Fibroblast of pulmonary artery (primary cell): ENCODE measurements at places on chromosomes 16 and 17.

DNA sequence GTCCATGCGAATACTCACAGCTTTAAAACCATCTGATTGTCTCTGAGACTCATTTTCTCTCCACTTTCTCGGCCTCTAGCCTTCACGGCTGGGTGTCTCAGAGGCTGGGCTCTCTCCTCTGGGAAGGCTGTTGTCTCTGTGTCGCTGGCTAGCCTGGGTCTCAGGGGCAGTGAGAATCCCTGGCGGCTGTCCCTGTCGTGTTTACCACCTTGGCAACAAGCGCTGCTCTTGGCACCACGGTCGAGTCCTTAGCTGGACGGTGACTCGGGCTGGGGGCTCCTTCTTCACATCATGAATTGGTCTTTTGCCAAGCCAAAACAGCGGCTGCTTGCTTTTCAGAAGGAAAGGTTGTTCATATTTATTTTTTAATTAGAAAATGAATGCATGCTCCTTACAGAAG lies 81.1 kb downstream of the MSI2 start:
- DNase-seq: no peak

DNA sequence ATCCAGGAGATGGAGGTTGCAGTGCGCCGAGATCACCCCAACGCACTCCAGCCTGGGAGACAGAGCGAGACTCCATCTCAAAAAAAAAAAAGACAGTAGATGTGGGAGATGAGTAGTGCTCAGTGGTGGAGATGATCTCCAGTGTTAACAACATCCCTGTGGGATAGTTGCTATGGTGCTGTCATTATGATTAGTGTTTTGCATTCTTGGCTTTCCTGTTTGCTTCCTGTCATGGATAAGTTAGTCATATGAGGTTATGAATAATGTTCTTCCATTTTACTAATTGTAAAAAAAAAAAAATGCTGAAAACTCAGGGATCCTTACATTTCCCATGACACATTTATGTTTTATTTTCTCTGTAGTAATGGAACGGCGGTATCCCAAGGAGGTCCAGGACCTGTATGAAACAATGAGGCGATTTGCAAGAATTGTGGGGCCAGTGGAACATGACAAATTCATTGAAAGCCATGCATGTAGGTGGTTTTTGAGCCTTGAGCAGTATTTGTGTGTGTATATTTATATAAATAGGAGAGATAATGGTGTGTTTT lies 24.5 kb upstream of the DUSP14 start:
- peak; percentile 84 for DNase-seq

GRCh38 chr16:50509521-50510341 lies 38.5 kb upstream of the NKD1 start:
- peak; percentile 21 for DNase-seq

GRCh38 chr17:48905987-48906515 lies 2.2 kb upstream of the UBE2Z start:
- DNase-seq: no peak

DNA sequence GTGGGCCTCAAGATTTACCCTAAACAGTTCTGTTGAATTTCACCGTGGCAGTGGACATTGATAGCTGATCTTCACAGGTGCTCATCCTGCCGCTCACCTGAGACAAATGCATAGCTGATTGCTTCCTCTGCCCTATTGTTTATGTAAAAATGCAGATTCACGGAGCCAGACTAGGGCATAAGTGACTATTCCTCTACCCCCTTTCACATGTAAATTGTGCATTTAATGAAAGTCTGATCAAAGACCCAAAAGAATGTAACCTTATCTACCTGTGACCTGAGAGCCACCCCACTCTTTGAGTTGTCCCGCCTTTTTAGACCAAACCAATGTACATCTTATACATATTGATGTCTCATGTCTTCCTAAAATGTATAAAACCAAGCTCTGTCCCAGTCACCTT lies 312.4 kb upstream of the CDH5 start:
- no peak for DNase-seq

- DNase-seq: no peak
These were observed 1.8 kb upstream of the SLC4A1 start for GRCh38 chr17:44269535-44270240.

DNA sequence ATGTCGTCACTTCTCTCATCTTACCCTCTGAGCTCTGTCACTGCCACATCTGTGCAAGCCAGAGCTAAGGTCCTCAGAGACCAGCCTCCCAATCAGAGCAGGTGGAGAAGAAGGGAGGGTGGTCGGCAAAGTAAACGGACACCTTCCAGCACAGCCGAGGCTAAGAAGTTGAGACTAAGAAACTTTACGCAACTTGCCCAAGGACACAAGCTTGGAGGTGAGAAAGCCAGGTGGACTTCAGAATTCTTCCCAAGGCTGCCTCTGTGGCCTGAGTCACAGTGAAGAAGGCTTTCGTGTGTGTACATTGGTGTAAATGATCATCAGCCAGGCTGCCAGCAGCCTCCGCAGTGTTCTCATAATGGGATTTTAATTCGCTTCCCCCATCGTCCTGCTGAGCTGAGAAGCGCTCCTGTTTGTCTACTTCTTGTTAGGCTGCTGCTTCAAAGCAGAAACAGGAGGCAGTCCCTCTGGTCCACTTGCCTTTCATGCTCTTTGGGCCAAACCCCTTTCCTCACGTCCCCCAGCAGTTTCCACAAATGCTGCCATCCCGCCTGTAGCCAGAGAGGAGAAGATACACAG lies 125.0 kb upstream of the RPL38 start:
- no peak for DNase-seq

DNA sequence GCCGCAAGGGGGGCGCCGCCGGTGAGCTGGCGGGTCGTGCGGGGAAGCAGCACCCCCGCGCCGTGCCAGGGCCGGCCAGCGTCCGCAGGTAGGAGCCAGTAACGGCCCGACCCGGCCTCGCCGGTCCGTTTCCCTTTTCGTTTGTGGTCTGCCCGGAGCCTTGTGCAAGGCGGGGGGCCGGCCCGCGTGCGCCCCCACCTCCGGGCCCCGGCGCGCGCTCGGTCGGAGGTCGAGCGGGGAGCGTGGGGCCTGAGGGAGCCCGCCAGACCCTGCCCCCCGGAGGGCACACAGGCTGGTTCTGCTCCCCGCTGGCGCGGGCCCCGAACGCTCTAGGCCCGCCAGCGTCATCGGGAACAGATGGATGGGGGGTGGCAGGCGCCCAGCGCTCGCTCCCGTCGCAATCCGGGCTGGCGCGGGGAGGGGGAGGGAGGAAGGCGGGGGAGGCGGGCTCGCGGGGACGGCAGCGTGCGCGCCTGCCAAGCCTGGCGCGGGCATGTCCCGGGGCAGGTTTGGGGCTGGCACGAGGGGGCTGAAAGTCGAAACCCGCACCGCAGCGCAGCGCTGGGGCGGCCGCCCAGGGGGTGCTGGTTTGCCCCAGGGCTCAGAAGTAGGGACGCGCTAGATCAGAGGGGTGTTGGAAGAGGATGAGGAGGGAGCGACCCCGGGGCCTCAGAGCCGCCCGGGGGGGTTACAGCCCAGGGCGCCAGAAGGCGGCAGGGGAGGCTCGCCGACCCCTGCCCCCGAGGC lies 1.5 kb upstream of the GSE1 start:
- peak; percentile 69 for DNase-seq

DNA sequence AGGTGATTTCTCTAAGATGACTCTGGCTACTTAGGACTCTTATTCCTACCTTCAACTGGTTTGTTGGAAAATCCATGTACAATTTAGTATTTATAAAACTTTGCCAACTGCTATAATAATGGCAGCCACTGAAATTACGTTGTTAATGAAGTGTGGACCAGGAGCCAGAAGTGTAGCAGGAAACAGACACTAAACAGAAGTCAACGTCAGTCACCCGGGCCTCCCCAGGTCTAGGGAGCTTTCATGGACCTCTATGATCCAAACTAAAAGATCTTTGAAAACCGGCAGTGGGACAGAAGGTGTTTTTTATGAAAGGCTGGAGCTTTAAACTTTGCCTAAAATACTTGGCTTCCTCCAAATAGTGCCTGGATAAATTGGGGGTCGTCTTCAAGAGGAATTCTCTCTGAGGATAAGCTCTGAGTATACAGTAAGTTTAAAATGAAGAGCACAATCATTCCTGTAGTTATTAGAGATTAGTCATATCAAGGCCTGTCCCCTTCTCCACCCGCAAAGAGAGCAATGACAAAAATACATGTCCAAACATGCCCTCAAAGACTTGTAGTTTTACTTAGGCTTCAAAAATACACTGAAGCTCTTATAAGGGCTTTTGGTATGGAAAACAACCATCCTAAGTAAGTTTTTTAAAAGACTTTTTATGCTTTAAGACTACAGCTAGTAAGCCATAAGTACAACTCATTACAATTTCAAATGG lies 34.6 kb downstream of the DCUN1D3 start:
- DNase-seq: no peak

- no peak for DNase-seq
These were observed 10.6 kb downstream of the CES1 start for GRCh38 chr16:55822280-55822810.
